ENCODE measurements at places on chromosomes 4 and X.

GRCh38 chrX:7801711-7802110 lies 41.3 kb upstream of the VCX start:
- DNase-seq, result no peak

- DNase-seq, result no peak
These were observed 932 bp upstream of the LEF1 start for GRCh38 chr4:108169664-108170063.

GRCh38 chr4:158775091-158775651 lies 6.3 kb downstream of the FNIP2 start:
- no peak for DNase-seq

DNA sequence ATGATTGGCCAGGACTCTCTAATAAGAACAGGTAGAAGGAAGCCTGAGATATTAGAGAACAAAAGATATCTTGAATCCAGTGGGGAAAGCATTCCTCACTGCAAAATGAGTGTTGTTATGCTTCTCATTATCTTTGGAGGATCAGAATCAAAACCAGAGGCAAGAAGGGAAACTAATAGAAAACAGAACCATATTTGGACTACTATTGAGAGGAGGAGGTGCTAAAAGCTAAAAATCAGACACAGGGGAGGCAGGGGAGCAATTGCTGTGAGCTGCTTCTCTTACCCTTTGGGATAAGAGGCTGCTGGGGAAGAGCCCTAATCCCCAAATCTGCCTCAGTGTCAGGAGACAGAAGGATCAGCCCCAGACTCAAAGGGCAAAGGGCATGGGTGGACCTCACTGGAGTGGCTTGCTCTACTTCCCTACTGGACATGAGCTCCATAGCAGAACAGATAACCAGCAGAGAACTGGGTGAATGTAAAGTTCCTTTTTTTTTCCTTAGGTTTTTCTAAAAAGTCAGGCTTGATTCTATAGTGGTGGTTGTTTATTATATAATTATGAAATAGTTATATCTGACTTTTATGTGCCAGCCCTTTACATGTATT lies 60.1 kb downstream of the SEPTIN11 start:
- DNase-seq, result no peak

DNA sequence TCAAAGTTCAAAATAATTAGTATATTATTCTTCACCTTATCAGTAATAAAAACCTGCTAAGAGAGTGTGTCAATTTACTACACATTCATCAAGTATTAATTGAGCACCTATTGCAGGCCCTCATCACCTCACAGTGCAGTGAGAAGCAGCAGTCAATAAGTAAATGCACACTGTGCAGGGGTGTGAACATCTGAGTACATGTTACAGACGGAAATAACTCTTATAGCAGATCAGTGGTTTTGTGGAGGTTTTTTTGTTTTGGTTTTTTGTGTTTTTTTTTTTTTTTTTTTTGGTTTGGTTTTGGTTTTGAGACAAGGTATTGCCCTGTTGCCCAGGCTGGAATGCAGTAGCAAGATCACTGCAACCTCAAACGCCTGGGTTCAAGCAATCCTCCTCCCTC lies 20.3 kb downstream of the KLF3 start:
- DNase-seq, result no peak

DNA sequence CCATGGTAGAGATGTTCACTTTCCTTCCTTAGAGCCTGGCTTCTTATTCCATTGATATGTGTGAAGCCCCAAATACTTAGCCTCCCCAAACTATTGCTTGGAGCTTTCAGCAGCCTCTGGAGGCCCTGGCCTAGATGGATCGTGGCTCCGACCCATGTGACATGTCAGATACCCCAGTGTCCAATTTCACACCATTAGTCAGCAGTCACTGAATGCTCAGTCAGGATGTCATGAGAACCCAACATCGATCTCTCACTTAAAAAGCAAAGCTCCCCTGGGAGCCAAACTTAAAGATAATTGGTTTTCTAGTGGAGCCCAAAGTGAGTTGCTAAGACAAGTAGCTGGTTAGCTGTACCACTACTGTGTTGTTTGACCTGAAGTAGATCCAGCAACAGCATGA lies 41.6 kb upstream of the IGSF1 start:
- no peak for DNase-seq

DNA sequence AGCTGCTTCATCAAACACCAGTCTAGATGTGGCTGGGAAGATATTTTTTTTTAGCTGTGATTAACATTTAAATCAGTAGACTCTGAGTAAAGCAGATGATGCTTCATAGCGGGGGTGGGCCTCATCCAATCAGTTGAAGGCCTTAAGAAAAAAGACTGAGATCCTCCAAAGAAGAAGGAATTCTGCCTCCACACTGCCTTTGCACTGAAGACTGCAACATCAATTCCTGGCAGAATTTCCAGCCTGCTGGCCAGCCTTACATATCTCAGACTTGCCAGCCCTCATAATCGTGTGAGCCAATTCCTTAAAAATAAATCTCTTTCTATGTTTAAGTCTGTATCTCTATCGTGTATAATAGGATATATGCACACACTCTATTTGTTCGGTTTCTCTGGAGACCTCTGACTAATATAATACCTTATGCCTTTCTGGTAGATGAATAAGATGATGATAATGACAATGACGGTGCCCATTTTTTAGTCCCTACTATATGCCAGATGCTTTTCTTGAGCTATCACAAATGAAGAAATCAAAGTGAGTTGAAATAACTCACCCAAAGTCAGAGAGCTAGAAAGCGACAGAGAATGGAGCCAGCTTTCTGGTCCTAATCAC lies 66.1 kb upstream of the SOD3 start:
- DNase-seq, result no peak

DNA sequence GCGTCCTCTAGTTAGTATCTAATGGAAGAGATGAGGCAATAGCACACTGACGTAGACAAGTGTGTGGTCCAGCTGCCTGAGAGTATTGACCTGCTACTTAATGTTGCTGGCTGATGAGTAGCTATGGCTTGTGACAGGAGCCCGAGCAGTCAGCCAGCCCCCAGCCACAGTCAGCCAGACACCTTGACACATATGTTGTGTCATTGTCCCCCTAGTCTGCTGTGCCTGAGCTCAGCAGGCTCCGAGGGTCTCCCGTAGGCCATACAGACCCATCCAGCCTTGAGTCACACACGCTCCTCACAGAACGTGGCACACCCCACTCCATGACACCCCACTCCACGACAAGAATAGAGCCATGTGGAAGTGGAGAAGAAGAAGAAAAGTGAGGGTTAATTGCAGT lies 362.1 kb downstream of the UNC5C start:
- DNase-seq, result no peak

DNA sequence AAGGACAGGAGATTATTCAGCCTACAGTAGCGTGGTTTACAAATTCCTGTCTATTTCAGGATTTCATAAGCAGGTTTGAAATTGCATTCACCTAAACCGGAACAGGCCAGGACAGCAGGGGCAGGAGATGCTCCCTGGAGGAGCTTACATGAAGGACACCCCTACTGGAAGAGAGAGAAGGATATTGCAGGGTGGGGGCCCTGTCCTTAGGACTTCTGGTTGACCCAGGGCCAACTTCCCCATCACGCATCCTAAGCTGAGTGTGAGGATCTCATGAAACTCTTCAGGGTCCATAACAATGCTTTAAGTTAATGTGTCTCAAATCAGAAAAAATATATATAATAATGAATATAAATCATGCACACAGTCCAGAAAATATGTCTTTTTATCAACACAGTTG lies 6.4 kb upstream of the DHRSX start:
- DNase-seq, result no peak

Data from CD4-positive, alpha-beta T cell treated with Interleukin-17A for 4 hours (primary cell).